ENCODE measurements at places on chromosomes 7 and 10.

DNA sequence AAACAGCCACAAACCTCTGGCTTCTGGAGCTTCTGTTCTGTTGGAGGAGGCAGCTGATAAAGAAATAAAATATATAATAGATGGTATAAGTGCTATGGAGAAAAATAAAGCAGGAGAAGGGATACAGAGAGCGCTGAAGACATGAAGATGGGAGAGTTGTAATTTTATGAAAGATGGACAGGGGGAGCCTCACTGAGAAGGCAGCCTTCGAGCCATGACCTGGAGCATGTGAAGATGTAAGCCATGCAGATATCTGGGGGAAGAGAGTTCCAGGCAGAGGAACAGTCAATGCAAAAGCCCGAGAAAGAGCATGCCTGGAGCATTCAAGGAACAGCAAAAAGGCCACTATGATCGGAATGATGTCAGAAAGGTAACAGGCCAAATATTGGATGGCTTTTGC, 187.5 kb downstream of the KIAA1217 start:
- peaks cover 39% of the 10 kb centered on the region for H3K4me1 ChIP-seq
- H3K27ac ChIP-seq = no peak overlapping the region
- peaks cover 24% of the 10 kb centered on the region for H3K36me3 ChIP-seq

- peaks cover 52% of the 10 kb centered on the region for H3K4me1 ChIP-seq
- no peak for DNase-seq
- H3K4me3 ChIP-seq = no peak overlapping the region
- H3K27ac ChIP-seq = peak overlapping the region; percentile 81
- H3K27me3 ChIP-seq = no peaks in the 10 kb centered on the region
- peaks cover 19% of the 10 kb centered on the region for H3K36me3 ChIP-seq
Measured at GRCh38 chr7:46571996-46572395, 650.9 kb upstream of the IGFBP3 start.

GRCh38 chr10:119135513-119135881, 30.0 kb downstream of the SFXN4 start:
- no peak for DNase-seq
- no peaks in the 10 kb centered on the region for H3K4me1 ChIP-seq
- no peaks in the 10 kb centered on the region for H3K27me3 ChIP-seq
- H3K27ac ChIP-seq = no peak overlapping the region

GRCh38 chr10:72332423-72333111, 22.2 kb downstream of the DNAJB12 start:
- DNase-seq = no peak
- H3K4me1 ChIP-seq = peaks cover 62% of the 10 kb centered on the region
- peaks cover 6% of the 10 kb centered on the region for H3K36me3 ChIP-seq
- peak overlapping the region; percentile 93 for H3K27ac ChIP-seq
- H3K4me3 ChIP-seq = no peak overlapping the region

DNA sequence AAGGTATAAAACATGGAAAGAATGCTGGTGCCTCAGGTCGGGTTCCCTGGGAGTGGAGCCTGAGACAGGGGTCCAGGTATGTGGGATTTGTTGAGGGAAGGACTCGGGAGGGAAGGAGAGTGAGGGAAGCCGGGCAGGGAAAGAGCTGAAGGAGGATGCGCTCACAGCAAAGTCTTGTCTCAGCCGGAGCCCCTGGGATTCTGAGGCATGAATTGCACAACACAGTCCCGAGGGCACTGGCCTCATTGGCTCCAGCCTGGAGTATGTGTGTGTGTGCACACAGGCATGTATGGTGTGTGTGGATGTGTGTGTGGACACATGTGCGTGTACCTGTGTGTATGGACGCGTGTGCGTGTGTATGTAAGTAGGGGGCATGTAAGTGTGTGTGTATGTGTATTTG, 87.4 kb downstream of the WDFY4 start:
- no peak overlapping the region for H3K4me3 ChIP-seq
- H3K27me3 ChIP-seq = peaks cover 11% of the 10 kb centered on the region
- H3K4me1 ChIP-seq = no peaks in the 10 kb centered on the region
- no peak overlapping the region for H3K27ac ChIP-seq
- no peaks in the 10 kb centered on the region for H3K36me3 ChIP-seq

DNA sequence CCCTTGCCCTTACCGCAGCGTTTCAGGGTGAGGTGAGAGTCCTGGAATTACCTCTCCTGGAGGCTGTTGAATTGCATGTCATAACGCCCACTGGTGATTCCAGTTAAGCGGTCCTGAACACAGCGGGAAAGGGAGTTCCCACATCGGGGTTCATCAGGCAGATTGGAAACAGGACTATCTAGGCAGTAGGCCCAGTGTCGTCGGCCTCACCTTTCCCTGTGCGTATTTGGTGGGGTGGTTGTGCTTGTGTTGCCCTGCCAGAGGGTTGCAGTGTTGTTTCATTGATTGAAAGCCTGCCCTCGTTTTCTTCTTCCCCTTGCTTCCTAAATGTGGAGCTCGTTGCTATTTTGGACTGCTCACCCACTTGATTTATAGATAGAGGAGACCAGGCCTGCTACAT, 10.6 kb upstream of the SUN1 start:
- no peak for DNase-seq
- no peak overlapping the region for H3K4me3 ChIP-seq
- H3K36me3 ChIP-seq = peaks cover 11% of the 10 kb centered on the region
- no peaks in the 10 kb centered on the region for H3K27me3 ChIP-seq

DNA sequence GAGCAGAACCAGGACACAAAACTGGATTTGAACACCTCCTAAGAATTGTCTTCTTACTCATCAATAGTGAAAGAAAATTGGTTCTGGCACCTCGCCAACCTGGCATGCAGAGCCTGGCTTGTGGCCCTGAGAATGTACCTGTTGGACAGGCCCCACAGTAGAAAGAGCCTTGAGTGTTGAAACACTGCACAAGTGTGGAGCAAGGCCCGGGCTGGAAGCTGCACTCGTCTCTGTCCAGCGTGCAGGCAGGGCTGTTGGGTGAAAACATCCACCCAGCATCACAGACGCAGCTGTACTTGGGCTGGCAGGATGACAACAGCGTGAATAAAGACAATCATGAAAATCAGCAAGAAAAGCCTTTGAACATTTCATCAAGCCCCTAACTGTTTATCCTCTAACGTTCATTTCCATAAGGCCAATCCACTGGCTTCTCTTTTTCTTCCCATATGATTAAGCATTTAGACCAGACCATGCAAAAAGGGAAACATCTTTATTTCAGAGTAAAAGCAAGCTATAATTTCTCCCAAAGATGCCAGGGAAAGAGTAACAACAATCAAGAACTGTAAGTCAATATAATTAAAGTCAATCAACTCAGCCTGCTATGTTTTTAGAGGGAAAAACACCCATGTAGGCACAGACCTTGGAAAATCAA, 15.6 kb downstream of the CUBN start:
- peak overlapping the region; percentile 30 for H3K27ac ChIP-seq
- H3K4me3 ChIP-seq = no peak overlapping the region
- H3K27me3 ChIP-seq = no peaks in the 10 kb centered on the region
- no peak for DNase-seq

DNA sequence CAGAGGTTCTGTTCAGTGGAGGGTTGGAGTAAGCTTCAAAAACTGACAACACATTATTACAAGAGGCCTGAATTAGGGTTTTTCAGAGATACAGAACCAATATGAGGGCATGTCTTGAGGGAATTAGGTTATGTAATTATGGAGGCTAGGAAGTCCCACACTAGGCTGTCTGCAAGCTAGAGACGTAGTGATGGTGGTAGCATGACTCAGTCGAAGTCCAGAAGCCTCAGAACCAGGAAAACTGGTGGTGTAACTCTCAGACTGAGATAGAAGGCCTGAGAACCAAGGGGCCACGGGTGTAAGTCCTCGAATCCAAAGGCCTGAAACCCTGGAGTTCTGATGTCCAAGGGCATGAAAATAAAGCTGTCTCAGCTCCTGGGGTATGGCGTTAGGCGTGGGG, 35.6 kb downstream of the ZNF518A start:
- H3K4me3 ChIP-seq = no peak overlapping the region
- peaks cover 53% of the 10 kb centered on the region for H3K36me3 ChIP-seq
- H3K27ac ChIP-seq = no peak overlapping the region
- no peak for DNase-seq
- H3K4me1 ChIP-seq = no peaks in the 10 kb centered on the region

DNA sequence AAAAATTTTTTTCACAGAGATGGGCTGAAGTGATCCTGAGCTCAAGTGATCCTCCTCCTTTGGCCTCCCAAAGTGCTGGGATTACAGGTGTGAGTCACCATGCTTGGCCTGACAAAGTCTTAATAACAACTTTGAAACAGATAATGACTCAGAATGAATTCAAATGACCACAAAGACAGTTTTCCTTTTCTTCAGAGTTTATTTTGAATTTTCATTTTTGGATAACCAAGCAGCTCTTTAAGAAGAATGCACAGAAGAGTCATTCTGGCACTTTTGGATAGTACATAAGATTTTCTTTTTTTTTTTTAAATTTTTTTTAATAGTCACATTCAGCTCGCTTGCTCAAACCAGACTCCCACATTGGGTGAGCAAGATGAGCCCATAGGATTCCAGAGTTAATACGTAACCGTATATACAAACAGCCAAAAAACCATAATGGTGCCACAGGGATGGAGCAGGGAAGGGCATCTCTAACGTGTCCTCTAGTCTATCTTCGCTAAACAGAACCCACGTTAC, 43.0 kb upstream of the NMT2 start:
- no peak overlapping the region for H3K4me3 ChIP-seq
- H3K4me1 ChIP-seq = no peaks in the 10 kb centered on the region
- peaks cover 30% of the 10 kb centered on the region for H3K36me3 ChIP-seq
- no peak overlapping the region for H3K27ac ChIP-seq

DNA sequence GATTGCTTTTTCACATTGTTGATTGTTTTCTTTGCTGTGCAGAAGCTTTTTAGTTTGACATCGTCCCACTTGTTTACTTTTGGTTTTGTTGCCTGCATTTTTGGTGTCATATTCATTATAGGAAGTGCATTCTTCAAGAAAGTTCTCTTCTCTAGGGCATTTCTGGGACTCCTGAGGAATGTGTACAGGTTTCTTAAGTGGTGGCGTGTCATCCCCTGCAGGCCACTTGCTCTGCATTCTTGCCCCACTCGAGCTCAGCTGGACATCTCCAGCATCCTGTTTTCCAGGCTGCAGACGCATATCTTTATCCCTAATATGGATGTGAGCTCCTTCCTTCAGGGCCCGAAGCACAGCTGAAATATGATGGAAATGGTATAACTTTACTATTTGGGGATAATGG, 255.6 kb upstream of the HABP2 start:
- no peak for DNase-seq
- peaks cover 23% of the 10 kb centered on the region for H3K4me1 ChIP-seq
- H3K36me3 ChIP-seq = no peaks in the 10 kb centered on the region
- no peak overlapping the region for H3K4me3 ChIP-seq

DNA sequence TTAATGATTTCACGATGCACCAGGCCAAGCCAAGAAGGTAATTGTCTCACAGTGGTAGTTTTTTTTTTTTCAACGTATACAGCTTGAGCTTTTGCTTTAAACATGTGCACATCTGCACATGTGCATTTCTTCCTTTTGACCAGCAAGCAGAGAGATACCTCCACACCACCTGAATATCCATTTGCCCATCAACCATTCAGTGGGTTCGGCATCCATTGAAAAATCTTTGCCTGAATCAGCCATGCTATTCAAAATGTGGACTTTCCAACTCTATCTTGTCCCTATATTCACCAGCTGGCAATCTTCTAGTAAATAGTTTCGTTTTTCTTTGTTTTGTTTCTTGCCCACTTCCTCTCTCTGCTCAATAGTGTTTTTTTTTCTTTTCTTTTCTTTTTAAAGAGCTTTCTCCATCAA, 7.7 kb upstream of the TRA2A start:
- no peaks in the 10 kb centered on the region for H3K36me3 ChIP-seq
- DNase-seq = no peak
- no peaks in the 10 kb centered on the region for H3K4me1 ChIP-seq
- H3K27ac ChIP-seq = no peak overlapping the region

DNA sequence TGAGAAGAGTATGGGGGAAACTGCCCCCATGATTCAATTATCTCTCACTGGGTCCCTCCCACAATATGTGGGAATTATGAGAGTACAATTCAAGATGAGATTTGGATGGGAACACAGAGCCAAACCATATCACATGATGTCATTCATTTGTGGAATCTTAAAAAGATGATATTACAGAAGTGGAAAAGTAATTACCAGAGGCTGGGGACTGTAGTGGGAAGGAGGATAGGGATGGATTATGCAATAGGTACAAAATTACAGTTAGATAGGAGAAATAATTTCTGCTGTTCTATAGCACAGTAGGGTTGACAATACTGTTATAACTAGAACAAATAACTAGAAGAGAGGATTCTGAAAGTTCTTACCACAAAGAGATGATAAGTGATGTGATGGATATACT, 141.4 kb downstream of the VPS50 start:
- no peak overlapping the region for H3K27ac ChIP-seq
- H3K36me3 ChIP-seq = no peaks in the 10 kb centered on the region
- peaks cover 35% of the 10 kb centered on the region for H3K27me3 ChIP-seq
- H3K4me1 ChIP-seq = no peaks in the 10 kb centered on the region
